ENCODE measurements at places on chromosomes 5 and 9.

DNA sequence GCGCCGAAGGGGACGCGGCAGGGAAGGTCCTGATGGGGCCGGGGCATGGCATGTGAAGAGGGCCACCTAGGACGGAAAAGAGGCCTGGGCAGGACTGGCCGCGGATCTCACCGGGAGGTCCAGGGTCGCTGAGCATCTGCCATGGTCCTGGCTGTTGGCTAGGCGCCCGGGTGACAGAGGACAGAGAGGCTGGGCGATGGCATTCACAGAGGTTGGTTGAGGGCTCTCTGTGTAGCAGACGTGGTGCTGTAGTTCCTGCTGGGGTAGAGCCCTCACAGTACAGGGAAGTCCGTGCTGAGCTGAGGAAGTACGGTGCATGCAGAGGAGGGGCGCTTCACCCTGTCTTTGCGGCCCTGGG, 427 bp downstream of the PCYOX1L start:
- DNase-seq = peak; percentile 49

GRCh38 chr5:81754621-81755020, 3.7 kb upstream of the SSBP2 start:
- DNase-seq = no peak

- no peak for DNase-seq
Measured at GRCh38 chr9:36800455-36800854, 227.8 kb downstream of the MELK start.

- no peak for DNase-seq
Measured at GRCh38 chr5:634191-634590, 22.1 kb downstream of the CEP72 start.

- DNase-seq = no peak
Measured at GRCh38 chr9:114301798-114302565, 20.9 kb upstream of the ORM1 start.

GRCh38 chr5:16784843-16785791, 151.0 kb downstream of the MYO10 start:
- DNase-seq = no peak

DNA sequence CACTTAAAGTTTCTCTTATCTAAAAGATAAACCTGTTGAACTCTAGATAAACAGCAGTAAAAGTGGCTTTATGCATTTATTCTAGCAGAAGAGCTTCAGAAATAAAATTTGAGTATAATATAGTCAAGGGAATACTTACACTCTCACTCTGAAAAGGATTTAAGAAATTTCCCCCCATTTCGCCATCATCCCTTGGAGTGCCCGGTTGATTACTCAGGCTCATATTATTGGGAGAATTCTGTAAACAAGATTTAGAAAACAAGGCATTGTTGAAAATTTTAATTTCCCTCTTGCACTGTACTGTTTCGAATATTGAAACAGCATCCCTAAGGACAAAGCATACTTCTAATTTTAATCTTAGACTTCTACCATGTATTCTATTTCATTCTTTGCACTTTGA, 34.5 kb upstream of the ACOT12 start:
- DNase-seq = no peak

GRCh38 chr5:168153876-168154270, 137.6 kb upstream of the WWC1 start:
- no peak for DNase-seq

DNA sequence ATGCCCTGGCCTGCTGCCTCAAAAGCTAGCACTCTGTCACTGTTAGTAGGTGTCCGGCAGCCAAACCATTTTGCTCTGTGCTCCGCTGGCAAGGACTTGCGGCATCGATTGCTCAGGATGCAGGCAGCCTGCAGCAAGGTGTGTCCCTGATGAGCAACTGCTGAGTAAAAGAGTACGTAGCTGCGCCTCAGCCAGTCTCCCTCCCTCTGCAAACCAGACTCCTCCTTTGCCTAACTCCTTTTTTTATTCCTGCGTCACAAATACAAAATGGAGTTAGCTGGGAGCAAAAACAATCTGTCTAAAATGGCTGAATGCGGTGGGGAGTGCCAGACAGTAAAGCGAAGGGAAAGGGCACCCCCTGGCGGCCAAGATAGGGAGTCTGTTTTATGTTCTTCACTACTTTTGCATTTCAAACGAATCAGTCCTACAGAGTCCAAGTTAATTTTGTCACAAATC, 61.1 kb downstream of the DIAPH1 start:
- DNase-seq = peak; percentile 84

- no peak for DNase-seq
Measured at GRCh38 chr9:69193685-69194032, 19.6 kb downstream of the TJP2 start.

- DNase-seq = no peak
Measured at GRCh38 chr9:108274971-108275370, 580.8 kb downstream of the ACTL7B start.

- DNase-seq = no peak
Measured at GRCh38 chr9:126508928-126509327, 104.8 kb upstream of the LMX1B start.

GRCh38 chr5:29114331-29114768, 2076.0 kb upstream of the CDH9 start:
- no peak for DNase-seq

GRCh38 chr9:73270967-73271721, 119.5 kb downstream of the ANXA1 start:
- DNase-seq = no peak

- peak; percentile 63 for DNase-seq
Measured at GRCh38 chr5:82019342-82020138, 47.7 kb downstream of the ATG10 start.

GRCh38 chr9:71928376-71928775, 16.9 kb downstream of the C9orf85 start:
- DNase-seq = no peak

GRCh38 chr9:124214596-124215367, 43.0 kb upstream of the NEK6 start:
- no peak for DNase-seq

DNA sequence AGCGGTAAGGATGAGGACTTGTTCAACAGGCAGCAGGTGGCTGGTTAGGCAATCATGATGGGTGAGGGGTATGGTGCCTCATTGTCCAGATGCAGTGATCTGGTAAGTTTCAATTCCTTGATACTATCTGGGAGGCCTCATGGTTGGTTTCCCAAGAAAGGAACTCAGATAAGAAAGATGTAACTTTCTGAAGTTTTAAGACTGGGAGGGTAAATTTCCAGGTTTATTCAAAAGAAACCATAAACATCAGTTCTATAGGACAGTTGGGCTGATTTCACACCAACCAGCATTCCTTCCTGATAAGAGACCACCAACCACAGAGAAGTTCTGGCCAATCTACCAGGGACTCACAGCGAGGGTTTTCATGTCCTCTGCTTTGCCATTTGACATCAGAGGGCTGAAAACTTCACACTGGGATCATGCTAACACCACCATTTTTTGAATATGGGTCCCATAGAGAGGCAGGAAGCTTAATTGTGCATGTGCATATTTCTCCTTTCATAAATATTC, 773 bp upstream of the AGGF1 start:
- no peak for DNase-seq

DNA sequence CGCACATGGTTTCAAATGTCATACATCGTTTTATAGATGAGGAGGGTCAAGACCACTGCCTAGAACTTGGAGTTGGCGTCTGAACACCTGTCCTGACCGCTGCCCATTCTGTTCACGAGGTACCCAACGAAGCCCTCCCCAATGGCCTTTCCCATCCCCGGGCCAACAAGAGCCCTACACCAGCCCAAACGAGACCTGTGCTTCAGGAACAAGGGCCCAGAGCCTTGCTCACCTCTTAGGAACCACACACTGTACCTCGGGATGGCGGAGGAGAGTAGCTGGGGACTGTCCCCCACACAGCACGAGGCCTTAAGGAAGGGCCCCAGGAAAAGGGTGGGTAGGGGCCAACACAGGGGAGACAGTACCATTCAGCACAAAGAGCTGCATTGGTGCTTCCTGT, 3.0 kb downstream of the SURF6 start:
- no peak for DNase-seq

GRCh38 chr9:111743275-111743674, 51.5 kb downstream of the SHOC1 start:
- no peak for DNase-seq

DNA sequence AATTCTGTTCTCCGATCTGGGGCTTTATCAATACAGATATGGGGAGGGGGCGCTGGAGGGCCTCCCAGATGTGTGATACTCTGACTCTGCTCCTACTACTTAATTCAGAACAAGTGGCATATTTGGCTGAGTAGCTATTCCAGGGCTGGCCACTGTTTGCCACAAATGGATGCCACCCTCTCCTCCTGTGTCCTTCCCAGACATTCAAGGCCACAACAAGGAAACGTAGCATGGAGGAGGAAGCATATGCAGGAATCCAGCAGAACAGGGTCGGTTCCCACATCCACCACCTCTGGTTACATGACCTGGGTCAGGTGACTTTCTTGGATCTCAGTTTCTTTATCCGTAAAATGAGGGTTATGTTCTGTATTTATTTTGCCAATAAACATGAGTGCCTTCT, 131.0 kb downstream of the GOLPH3 start:
- DNase-seq = no peak

GRCh38 chr9:26169708-26170107, 491.5 kb upstream of the TUSC1 start:
- no peak for DNase-seq

DNA sequence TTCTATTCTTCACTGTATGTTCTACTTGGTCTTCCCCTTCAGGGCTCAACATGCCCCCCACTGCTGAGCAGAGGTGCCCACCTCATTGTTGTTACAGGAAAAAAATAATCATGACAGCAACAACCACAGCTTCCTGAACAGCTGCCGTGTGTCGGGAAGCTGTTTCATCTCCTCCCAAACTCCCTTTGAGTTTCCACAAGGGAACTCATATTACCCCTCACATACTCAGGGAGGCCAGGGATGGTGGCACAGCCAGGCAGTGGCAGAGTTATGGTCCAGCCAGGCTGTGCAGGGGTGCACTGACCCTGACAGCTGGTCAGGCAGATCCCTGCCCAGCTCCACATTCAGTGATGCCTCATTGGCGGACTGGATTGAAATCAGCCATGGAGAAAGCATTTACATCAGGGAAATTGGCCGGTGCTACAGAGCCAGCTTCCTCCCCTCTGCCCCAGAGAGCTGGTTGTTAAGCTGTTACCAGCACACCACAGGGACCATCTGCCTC, 37.3 kb downstream of the SARDH start:
- no peak for DNase-seq

GRCh38 chr5:132006331-132007120, 4.9 kb downstream of the ACSL6 start:
- DNase-seq = no peak

GRCh38 chr9:14158916-14159315, 155.0 kb downstream of the NFIB start:
- DNase-seq = no peak

DNA sequence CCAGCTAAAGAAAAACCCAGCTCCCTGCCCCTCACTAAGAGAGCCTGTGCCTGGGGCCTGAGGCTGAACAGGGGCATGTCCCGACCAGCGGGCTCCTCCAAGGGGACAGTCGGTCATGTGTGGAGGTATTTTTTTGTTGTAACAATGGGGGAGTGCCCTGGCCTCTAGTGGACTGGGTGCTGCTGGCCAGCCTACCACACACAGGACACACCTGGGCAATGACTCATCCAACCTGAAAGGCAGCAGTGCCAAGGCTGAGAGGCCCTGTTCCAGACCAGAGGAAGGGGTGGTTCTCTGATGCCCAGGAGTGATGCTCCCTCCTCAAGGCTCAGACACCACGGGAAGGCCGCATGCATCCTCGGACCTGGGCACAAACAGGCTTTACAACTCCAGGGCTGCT, 181.5 kb downstream of the OLFM1 start:
- no peak for DNase-seq

GRCh38 chr5:178196281-178196812, 8.0 kb upstream of the HNRNPAB start:
- DNase-seq = no peak

DNA sequence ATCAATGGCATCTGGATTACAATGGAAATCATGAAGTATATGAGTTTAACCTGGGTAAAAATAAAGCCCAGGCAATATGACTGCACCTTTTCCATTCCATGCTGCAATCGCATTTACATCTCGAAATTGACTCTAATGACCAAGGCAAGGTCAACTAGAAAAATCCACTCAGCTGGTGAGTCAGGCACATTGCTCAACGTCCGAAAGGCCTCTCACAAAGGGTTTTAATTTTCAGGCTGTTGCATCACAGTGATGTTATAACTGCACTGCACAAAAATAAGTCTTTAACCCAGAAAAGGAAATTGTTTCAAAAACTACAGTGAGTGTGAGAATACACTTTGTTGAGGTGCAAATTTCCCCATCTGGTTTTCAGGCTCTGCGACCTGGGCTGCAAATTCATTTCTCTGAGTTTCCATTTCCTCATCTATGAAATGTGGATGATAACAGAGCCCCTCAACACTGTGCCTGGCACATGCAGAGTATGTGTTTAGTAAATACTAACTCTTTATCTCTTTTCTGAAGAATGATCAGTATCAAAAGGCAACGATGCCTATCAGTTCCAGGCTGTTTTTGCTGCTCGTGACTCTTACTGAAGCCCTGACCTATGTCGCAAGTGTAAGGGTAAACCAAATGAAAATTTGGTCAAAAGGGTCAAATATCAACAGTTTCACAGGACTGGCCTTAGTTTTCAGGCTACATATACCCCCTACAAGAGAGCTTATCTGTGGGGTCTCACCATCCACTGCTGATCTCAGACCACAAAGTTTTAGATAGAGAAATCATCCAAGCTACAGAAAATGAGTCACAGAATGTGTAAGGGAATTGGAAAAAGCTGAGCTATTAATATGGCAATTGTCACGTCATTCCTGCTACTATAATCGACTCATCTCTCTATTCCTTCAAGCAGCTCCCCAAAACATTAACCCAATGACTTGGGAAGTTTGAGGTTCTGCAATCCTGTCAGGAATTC, 4.1 kb downstream of the NFIL3 start:
- no peak for DNase-seq

DNA sequence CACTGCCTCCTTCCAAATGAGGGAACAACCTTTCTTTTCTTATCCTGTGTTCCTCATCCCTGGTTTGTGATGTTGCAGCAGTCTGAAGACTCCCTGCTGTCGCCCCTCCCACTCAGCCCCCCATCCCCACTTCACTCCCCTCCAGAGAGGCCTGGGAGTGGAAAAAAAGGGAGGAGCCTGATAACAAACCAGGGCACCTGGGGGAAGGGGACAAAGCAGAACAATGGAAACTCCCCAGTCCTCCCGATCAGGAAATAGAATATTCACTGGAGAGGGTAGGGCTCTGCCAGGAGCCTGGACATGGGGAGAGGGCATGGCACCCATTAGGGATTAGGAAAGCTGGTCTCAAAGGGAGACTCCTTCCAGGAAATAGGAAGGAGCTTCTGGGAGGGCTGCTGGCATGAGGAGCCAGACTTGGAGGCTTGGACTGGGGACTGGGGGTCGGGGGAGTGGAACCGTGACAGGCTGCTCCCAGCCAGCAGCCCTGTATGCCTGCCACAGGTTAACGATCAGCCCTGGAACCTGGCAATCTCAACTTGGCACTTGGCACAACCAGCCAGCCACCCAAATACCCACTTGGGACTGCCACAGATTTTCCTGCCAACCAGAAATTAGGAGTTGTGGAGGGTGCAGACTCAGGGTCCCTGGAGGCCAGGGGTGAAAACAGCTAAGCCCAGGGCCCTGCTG, 20.0 kb downstream of the PCDH1 start:
- DNase-seq = no peak
